ENCODE measurements at places on chromosomes 7 and 10.

DNA sequence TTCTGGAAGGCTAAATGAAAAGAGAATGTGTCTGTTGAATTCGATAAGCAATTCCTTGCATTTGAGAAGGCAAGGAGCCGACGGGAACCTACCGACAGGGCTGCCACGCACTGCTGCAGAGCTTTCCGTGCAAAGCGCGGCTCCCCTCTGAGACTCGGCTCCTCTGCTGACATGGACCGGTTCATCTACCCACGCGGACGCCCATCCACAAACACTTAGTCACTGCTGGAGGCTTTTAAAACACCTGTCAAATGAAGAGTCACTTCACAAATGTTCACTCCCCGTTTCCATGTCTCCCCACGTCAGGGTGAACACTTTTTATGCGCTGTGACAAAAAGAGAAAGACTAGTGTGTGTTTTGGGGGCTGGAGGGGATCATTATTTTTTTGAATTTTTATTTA is 32.0 kb downstream of the AMZ1 start:
- no peak for DNase-seq

DNA sequence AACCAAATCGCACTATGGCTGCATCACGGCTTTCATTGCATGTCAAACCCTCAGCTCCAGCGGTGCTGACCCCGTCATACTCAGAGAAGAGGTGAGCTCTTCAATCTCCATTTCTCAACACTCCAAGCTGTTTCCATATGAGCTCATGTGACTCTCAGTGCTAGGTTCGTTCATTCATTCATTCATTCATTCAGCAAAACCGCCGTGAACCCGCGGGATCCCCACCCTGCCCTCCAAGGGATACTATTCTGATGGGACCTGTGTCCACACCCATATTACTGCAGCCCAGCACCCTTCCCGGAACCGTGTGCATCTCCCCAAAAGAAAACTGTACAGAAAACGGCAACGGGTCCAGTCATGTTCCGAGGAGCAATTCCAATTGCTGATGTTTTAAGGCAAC is 184.7 kb downstream of the DIP2C start:
- DNase-seq, result no peak

DNA sequence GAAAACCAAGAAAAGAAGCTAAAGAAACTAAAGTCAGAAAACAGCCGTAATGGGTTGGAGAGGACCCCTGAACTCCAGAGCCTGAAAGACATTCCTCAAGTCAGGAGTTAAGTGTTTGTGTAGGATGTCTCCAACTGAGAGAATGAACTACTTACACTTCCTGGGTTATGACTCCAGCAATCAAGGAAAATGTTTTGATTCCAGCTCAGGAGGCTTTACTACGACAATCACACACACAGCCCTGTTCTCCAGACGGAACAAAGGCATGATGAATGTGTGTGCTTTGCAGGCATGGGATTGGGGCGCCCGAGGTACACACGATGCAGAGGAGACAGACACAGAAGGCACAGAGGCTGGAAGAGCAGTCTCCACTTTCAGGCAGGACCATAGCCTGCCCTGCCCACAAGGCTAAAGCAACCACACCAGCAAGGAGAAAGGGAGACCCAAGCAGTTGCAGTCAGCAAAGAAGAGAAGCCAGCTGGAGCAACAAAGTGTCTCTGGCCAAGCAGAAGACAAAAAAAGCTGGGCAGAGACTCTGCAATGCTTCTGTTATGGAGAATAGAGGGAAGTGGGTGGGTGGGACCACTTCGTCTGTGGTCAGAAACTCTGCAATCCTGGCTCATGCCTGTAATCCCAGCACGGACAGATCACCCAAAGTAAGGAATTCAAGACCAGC is 89.1 kb downstream of the GRB10 start:
- no peak for DNase-seq

DNA sequence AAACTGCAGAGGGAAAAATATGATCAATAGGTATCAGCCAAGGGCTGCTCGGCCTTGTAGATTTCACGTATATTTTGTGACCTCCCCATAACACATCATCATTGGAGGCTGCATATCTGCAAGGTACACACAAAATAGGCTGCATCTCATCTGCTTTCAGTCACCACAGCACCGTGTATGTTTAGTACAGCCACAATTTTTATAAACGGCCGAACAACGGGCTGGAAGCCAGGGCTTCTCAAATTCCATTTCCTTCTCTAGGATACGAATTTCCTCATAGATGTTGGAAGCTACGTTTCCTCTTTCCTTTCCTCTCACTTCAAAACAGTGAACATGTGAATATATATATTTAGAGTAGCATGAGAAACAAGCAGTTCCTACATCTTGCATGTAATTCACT is 20.2 kb upstream of the FOXK1 start:
- DNase-seq, result no peak

- DNase-seq, result no peak
Measured at GRCh38 chr7:157255201-157255606, 81.6 kb upstream of the DNAJB6 start.

GRCh38 chr10:123945325-123945920 is 53.8 kb upstream of the CPXM2 start:
- DNase-seq, result no peak

DNA sequence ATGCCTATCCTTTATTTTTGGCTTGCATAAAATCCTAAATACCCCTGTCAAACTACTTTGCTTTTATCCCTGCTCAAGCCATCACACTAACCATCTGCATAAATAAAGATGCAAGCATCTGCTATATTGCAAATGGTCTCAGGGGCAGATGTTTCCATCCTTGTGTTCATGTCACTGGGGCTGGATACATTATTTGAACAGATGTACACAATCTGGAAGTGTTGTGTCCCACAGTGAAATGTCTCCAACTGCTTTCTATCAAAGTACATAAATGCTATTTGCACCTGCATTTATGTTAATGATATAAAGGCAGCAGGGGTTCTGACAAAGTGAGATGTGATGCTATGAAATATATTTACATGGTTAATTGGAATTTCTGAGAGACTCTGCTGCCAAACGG is 163.1 kb downstream of the ZNF438 start:
- no peak for DNase-seq

DNA sequence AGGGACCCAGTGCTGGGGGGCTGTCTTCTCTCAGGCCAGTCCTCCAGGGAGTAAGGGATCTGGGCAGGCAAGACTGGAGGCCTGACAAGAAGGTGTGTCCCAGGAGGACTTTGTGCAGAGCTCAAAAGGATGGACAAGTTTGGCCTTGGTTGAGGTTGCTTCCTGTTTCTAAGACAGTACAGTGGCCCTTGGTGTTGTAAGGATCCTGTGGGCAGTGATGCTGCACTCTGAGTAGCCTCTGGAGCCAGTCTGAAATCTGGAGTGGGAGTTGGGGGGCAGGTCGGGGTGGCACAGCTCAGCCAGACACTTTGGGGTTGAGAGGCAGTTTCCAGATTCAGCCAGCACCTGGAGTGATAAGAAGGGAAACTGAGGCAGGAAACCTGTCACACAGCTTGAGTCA is 139.2 kb upstream of the ZMIZ1 start:
- no peak for DNase-seq

DNA sequence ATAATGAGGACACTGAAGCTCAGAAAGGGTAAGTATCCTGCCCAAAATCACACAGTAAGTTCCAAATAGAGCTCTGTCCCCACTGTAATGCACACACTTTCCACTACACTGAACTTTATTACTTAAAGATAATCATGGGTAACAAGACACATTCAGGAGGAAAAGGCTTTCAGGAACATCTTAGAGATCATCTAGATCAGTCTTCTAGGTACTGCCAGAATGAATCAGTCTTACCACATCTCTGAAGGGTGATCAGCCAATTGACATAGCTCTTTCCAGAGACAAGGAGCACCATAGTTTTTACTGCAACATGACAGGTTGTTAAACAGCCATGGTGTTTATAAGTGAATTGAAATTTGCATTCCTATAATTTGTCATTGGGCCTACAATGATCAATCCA is 5.4 kb upstream of the HERPUD2 start:
- no peak for DNase-seq

DNA sequence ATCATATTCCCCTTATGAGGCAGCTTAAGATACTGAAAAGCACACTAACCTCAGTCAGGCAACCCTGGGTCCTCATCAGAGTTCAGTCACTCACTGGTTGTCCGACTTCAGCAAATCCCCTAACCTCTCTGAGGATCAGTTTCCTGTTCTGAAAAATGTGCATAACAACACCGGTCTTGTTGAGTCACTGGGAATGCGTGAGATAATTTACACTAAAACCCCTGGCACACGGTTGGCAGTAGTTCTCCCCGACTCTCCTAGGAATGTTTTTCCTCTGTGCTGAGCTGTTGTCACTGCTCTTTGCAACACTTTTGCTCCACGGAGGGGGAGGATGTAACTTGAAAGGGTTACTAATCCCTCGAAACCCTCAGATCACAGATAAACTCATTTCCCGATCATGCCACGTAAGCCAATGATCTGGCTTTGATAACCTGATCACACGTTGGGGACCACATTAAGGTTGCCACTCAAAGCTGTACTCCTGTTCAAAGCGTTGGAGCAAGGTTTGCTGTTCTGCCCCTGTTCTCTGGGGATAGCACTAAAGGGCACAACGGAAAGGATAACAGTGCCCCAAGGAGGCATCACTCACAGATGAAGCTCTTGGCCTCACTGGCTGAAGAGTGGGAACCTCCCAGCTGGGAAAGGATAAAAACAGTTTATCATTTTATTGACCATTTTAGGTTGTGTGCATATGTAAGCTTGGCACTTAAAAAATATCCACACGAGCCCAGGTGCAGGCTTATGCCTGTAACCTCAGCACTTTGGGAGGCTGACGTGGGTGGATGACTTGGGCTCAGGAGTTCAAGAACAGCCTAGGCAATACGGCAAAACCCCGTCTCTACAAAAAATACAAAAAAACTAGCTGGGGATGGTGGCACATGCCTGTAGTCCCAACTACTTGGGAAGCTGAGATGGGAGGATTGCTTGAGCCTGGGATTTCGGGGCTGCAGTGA is 5.0 kb upstream of the RBM17 start:
- no peak for DNase-seq

DNA sequence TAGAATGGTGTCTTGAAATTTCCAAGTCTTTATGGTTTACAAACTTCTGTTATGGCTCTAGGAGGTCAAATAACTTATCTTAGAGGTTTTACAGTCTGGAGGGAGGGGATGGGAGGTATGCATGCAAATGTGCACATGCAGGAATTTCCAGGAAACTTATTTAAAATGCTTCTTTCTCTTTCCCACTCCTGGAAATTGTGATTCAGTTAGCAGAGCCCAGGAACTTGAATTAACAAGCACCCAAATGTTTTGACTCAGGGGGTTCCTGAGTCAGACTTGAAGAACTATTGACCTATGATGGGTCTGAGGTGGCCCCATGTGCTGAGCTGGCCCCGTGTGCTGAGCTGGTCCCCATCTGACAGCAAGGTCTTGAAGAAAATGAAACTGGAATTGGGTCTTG is 669.4 kb downstream of the INHBA start:
- no peak for DNase-seq

GRCh38 chr10:59971915-59972314 is 65.6 kb upstream of the CCDC6 start:
- DNase-seq, result no peak

GRCh38 chr10:68105820-68106219 is 3.5 kb upstream of the MYPN start:
- no peak for DNase-seq

DNA sequence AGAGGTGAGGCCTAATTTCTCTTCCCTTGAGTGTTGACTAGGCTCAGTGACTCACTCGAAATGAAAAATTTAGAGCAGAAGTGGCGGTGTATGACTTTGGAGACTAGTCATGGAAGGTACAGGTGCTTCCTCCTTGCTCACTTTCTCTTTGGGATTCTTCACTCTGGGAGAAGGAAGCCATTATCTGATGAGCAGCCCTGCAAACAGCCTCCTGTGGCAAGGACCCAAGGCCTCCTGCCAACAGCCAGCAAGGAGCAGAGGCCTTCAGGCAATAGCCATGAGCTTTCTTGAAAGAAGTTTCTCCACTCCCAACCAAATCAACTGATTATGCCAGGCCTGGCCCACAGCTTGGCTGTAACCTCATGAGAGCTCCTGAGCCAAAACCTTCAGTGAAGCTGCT is 369.6 kb upstream of the VWC2 start:
- no peak for DNase-seq

GRCh38 chr7:11272352-11272751 is 298.7 kb downstream of the PHF14 start:
- DNase-seq, result no peak

DNA sequence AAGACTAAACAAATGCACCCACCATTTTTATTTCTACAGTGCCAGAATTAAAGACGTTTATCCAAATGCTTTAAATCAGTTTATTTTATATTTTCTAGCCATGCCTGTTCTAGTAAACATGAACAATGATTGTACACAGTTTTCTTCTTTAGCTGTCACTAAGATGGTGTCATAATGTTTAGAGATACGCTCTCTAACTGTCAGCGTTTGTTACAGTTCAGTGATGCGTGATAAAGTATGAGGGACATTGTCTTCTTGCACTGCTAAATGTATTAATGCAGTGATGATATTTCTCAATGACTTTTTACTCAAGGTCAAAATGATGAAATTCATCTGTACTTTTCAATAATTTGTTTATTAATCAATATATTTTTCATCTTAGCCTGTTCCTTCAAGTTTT is 513.6 kb downstream of the ATRNL1 start:
- no peak for DNase-seq

DNA sequence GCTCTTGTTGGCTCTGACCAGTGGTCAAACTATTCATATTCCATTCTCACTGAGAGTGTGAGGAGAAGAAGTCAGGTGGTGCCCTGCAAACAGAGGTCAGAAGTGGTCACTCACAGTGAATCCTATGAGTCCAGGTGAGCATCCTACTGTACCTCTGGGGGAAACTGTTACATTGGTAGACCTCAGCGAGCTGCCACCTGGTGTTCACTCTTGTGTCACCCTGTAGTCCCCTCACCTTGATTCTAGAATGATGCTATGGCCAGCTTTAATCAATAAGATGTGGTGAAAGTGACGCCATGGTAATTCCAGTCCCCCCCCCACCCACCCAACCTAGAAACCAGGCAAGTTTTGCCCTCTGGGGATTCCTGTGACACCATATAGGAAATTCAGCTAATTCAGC is 1.2 kb upstream of the AMPH start:
- DNase-seq, result no peak

All from GM19239 (cell line).